DMS153 (cell line): ENCODE measurements at places on chromosomes 2 and 18.

DNA sequence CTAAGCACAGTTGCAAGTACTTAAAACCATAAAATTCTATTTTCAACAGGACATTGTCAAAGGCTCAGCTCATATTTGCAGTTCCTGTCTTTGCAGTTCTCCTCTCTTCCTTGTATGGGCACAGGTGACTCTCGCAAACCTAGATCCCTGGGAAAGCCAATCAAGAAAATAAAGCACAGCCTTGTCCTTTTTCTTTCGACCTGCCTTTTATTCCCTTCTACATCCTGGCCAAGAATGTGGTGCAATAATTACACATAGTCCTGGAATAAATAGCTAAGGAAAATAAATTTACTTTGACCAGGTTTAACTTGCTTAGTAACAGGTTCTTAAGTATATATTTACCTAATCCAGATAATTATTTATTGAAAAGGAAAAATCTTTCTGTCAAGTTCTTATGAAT, 20.2 kb downstream of the ATG16L1 start:
- DNase-seq, result no peak

- DNase-seq, result no peak
These were observed 97.7 kb upstream of the PGAP1 start for GRCh38 chr2:197024206-197024605.

- peak; percentile 77 for DNase-seq
These were observed 3.2 kb downstream of the ID2 start for GRCh38 chr2:8684878-8685696.

DNA sequence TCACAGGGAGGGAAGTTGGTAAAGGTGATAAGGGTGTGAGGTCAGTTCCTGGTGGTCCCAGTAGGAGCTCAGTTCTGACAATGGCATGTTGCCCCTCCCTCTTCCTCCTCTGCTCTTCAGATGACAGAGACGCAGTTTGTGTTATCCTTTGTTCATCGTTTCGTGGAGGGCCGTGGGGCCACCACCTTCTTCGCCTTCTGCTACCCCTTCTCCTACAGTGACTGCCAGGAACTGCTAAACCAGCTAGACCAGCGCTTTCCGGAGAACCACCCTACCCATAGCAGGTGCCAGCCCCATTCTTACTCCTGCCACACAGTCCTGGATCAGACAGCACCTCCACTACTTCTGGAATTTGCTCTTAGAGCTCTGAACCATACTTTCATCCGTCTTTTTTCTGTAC, 2.3 kb downstream of the AGBL5 start:
- DNase-seq, result no peak

DNA sequence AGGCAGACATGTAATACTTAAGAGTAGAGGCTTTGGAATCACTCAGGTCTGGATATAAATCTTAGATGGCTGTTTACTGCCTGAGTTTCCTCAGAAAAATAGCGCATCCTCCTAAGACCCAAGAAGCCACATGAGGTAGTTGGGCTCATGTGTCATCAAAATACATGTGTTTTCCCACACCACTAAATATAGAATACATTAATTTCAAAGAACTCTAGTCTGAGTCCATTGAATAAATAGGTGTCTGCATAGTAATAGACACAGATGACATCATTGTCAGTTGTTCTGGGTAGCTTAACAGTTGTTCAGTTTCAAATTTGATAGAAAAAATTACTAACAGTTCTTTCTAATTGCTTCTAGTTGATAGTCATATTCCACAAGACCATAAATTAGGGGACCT, 9.6 kb downstream of the PPP1R1C start:
- DNase-seq, result no peak
